ENCODE measurements at places on chromosomes 3 and 15.

GRCh38 chr3:71570546-71570945, 13.0 kb downstream of the FOXP1 start:
- DNase-seq: no peak

DNA sequence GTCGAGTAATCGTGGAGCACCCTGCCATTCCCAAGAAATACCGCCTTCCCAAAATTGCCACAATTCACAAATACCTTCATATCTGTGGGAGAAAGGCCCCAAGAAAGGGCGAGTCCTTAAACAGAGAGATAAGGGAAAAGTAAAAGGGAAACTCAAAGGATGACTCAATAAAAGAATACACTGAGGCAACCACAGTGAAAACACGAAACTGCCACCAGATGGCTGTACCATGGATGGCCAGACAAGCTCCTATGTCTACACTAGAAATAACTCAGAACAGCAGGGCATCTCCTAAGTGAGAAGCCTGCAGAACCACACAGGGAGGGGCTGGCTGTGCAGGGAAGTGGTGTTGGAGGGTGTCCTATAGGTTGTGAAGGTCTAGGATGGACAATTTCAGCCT, 25.0 kb downstream of the SRGAP3 start:
- DNase-seq: no peak

- DNase-seq: no peak
These were observed 2.6 kb downstream of the APBA2 start for GRCh38 chr15:28888302-28888894.

GRCh38 chr3:60746043-60746638, 505.1 kb downstream of the FHIT start:
- DNase-seq: no peak

- DNase-seq: no peak
These were observed 378.6 kb downstream of the VPS13C start for GRCh38 chr15:61681676-61682075.

GRCh38 chr15:76905013-76905839, at the start of gene SCAPER:
TSS of gene SCAPER (minus strand) at chr15:76905340. CDS start at chr15:76883817, 21,523 bp downstream.
- DNase-seq: peak; percentile 73

DNA sequence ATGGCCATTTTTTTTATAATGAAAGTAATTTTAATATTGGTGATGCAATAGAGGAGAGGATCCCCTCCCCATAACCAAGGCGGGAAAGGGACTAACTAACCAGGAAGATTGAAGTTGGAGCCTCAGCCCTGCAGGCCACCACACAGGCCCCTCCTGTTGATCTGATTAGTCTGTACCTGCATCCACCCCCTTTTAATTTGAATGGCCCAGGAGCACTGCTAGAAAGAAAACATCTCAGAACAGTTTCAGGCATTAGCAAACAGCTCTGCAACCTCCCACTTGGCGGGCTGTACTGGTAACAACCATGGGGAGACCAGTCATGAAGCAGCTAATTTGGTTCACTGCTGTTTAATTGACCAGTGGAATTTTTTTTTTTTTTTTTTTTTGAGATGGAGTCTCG, 10.3 kb downstream of the CAV3 start:
- no peak for DNase-seq

DNA sequence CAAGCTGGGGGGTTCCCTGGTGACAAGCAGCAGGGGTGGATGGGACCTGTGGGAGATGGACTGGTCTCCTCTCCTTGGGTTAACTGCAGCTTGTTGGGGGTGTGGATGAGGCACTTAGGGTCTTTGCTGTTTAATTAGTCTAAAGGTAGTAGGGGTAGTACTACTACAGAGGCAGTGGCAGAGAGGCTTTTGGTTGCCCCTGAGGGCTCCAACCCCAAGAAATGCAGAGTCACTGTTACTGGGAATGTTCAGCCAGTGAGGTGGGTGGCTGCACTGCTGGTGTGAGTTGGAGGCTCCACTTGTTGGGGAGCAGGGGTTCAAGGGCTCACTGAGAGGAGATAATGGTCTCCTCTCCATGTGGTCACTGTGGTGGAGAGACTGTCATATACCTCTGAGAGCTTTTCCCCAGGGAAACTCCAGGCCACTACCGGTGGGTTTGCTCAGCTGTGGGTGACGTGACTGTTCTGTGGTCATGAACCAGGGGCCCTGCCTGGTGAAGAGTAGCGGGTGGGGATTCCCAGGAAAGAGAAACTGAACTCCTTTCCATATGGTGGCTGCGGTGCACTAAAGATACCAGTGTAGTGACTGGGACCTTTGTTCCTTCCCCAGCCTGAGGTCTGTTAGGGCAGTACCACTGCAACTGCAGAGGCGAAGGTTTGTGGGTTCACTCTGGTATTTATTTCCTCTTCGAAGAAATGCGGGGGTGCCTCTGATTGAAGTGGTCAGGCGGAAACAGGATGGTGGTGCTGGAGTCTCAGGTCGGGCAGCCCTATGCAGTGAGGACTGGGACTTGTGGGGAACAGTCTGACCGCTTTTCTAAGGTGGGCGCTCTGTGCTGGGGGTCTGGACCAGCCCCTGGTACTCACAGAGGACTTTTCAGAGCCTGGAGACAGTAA, 68.9 kb upstream of the TNFSF10 start:
- DNase-seq: no peak

DNA sequence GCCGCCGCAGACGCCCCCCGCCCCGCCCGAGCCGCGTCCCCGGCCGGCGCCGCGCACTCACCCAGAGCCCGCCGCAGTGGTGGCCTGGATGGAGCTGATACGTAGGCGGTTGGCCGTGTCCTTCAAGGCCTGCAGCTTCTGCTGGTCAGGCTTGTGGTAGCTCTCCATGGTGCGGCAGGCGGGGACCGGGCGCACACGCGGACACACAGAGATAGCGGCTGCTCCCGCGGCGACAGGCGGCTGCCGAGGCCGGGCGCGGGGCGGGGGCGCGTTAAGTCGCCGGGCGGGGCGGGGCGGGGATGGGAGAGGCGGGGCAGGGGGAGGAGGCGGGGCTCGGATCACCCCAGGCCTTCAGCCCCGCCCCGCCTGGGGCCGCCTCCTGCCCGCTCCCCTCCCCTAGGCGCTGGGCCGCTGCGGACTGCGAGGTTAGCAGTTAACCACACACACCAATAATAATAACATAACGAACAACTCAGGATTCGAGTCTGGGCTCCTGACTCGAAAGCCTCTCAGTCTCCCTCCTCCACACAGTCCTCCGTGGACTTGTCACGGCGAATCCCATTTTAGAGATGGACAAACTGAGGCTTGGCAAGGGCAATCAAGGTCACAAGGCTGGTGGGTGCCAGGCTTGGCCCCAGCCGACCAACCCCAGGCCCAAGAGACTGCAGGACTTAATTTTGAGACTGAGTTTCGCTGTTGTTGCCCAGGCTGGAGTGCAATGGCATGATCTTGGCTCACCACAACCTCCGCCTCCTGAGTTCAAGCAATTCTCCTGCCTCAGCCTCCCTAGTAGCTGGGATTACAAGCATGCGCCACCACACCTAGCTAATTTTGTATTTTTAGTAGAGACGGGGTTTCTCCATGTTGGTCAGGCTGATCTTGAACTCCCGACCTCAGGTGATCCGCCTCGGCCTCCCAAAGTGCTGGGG, at the start of gene TKT:
Gene TKT, minus strand, starts transcription at position 248 of the 929 bp plus-strand sequence. Its CDS starts 80 bp downstream, at position 168.
- peak; percentile 98 for DNase-seq

DNA sequence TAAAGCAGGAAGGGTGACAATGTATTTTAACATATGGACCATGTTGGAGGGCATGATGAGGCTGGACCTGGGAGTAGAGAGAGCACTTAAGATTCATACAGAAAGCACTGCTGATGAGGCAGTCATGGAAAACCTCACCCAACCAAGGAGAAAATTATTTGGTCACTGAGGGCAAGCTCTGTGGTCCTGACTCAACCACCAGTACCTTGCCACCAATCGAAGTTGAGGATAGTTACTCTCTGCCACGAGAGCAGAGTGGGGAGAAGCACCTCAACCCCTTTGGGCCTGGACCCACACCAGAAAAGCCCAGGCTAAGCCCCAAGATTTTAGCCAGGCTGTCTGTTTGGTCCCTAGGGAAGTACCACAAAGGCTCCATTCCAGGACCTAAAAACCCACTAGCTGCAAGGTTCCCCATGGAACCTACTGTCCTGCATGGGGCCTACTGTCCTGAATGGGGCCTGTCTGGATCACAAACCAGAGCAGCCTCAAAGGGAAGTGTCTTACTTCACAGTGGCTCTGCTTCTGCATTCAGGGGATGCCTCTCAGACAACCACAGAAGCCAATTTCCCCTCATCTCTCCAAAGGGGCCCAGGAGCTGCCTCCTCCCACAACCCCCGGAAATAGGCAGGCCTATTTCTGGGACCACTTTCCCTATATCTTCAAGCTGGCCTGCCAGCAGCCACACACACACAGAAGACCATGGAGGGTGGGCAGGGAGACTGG, 4.2 kb downstream of the CCDC71 start:
- no peak for DNase-seq

DNA sequence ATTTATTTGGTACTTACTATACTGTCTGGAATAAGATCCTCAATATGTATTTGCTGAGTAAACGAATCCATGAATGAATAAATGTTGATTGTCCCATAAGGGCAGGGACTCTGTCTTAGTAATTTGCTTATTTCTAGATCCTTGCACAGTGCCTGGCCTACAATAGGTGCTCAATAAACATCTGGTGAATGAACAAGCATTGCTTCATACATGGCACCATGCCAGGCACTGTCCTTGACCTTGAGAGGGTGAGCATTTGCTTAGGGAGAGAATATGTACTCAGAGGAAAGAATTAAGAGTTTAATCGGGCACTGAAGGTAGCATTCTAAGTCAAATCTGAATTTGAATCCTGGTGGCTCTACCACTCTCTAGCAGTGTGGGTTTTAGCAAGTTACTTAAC, 282.1 kb downstream of the THSD4 start:
- no peak for DNase-seq

DNA sequence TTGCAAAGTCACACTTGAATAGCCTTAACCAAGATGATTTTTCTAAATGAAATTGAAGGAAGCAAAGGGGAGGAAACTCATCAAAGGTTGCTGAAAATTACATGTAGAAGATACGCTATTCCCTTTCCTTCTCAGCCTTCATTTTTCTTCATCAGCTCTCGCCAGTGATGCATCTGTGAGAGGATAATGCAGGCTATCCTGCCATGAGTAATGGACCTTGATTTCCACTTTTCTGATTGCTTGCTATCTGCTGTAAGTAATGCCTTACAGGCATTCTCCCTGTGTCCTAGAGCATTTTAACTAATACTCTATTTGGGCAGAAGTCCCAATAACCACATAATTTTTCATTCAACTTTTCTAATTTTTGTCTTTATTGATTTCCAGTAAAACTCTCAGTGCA, 162.6 kb downstream of the BBX start:
- no peak for DNase-seq

DNA sequence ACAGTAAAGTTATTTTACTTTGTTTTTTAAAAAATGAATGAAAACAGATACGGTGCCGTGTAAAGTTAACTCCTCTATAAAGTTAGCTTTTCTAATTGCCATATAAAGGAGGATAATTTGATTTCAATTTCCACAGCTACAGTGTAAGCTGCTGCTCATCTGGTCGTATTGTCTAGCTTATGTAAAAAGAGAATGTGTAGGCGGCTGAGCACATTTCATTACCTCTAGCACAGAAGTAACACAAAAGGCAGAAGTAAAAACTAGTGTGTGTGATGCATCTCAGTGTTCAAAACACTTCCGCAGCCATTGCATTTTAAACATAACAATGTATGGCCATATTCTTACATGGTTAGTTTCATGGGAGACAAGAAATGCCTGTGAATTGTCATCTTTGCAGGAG, 105.0 kb upstream of the P2RY1 start:
- no peak for DNase-seq

GRCh38 chr3:115146032-115146417, 1.1 kb downstream of the ZBTB20 start:
- peak; percentile 26 for DNase-seq

- DNase-seq: no peak
These were observed 339.2 kb downstream of the CHL1 start for GRCh38 chr3:535566-536416.

DNA sequence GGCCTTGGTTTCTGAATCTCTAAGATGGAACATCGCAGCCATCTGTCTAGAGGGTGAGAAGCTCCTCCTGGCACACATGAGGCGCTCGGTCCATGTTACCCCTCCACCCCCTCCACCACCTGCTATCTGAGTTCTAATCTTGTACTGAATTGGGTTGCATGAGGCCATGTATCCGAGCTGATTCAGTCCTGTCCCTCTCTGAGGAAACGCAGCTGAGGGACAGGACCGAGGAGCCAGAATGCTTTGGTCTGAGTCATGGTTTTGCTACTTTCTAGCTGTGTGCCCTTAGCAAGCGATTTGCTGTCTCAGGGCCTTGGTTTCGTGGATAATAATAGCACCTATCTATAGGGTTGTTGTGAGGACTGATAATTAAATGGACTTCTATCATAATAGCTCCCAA, 87.8 kb upstream of the SEC13 start:
- DNase-seq: no peak

DNA sequence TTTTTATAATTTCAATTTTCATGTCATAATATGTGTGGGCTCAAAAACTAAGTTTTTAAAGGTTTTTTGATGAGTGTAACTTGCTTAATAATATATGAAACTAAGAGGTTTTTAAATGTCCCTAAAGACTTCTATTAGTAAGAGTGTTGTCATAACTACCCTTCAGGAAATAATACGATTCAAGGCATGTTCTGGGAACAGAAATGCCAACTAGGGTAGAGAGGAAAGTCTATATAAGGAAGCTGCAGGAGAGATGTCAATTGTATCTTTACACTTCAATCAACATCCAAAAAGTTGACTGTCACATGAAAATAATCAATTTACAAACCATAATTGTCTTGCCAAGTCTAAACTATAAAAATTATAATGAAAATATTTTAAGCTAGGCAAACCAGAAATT, 76.3 kb downstream of the SMARCC1 start:
- DNase-seq: no peak

DNA sequence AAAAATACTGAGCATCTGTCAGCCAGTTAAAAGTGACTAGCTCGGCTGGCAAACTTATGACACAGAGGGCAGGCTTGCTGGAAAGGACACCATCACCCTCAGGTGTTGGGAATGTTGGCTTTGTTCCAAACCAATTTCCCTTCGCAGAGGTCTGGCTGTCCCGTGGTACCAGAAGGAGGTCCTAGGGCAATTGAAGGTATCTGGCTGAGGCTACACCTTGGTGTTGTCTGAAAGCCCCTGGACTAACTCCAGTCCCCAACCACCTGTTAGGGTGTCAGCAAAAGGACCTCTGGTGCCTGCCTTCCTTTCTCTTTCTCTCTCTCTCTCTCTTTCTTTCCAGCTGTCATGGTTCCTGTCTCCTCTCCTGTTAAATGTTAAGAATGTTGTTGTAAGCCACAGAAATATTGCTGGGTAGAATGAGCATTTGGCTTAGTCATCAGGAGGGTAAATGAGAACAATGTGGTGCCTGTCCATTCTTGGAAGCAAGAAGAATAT, 12.5 kb downstream of the PRR20G start:
- no peak for DNase-seq

DNA sequence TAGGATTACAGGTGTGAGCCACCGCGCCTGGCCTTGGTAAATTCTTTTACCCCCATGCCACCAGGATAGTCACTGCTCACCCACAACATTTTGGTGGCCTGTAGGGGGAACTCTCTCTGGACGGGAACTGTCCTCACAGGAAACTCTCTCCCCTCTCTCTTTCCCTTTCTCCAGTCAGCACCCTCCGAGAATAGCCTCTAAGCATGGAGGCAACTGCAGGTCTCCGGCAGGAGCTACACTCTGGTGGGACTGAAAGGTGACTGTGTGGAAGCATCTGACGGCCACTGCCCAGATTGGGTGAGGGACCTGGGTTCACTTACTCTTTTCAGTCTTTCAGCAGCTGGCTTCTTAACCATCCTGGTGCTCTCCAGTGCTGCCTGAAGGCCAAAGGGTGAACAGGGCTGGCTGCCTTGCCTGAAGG, 21.3 kb downstream of the TRANK1 start:
- DNase-seq: no peak
